ENCODE measurements at places on chromosomes 12 and 14. TPM values are rescaled to one million over a fixed set of nuclear protein-coding genes. Genes with fewer than 3 reads are reported as not detected.

GRCh38 chr12:57844709-57845477 lies 1.6 kb downstream of the CTDSP2 start:
- no peak for DNase-seq

The TAS2R42 gene
- not detected for total RNA-seq

The RPGRIP1 gene
- 0.33 TPM for total RNA-seq

The IFNG-AS1 gene
- total RNA-seq = 0.22 TPM

DNA sequence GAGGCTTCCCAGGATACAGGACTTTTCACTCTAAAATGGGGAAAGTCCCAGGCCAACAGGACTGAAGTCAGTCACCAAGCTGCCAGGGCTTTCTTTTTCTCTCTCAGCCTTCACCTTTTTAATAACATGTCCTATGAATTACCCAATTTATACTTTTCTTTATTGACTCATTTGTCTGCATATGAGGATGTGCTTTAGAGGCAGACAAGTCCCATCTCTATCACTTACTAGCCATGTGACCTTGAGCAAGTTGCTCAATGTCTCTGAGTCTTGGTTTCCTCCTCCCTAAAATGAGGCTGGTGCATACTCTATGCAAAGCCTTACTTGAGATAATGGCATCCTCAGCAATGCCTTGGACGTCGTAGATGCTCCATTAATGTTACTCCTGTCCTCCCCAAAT lies 98.1 kb upstream of the TMPO start:
- no peak for DNase-seq

DNA sequence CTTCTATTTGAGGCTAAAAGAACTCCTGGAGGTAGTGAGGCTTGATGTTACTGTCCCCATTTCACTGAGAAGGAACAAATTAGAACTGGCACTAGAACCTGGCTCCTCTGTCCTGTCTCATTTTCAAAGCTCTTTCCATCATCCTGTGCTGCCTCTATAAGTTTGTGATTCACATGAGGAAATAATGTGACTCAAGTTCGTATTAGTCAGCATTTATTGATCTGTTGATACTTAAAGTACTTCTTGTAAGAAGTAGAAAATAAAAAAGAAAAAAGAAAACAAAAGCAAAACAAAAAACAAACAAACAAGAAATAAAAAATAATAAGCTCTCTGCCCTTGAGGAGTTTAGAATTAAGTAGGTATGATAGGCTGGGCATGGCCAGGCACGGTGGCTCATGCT lies 2.3 kb upstream of the ESPL1 start:
- no peak for DNase-seq

- no peak for DNase-seq
Measured at GRCh38 chr14:75053396-75054291, 2.4 kb upstream of the MLH3 start.

The GALNT4 gene
- total RNA-seq = 6.0 TPM

- no peak for DNase-seq
Measured at GRCh38 chr14:26606729-26607312, 9.0 kb upstream of the NOVA1 start.

DNA sequence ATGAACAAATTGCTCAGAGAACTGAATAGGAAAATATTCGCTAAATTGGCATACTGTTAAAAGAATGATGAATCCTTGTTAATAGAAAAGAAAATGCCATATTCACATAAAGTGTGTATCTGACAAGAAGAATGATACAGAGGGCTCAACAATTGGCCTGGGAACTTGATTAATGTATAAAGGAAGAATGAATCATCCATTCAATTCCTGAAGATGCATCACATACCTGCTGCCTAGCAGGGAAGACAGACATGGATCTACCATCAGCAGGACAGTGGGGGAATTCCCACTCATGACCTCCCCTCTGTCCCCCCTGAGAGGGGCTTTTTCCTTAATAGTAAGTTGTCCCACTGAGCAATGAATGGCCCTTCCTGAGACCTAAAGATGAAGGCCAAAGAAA lies 13.5 kb downstream of the PTPN21 start:
- no peak for DNase-seq

The PPP1R1A gene
- total RNA-seq = 18.7 TPM

The CCDC91 gene
- 64.9 TPM for total RNA-seq

- DNase-seq = peak; percentile 35
Measured at GRCh38 chr14:94773655-94774343, 3.9 kb upstream of the GSC start.

DNA sequence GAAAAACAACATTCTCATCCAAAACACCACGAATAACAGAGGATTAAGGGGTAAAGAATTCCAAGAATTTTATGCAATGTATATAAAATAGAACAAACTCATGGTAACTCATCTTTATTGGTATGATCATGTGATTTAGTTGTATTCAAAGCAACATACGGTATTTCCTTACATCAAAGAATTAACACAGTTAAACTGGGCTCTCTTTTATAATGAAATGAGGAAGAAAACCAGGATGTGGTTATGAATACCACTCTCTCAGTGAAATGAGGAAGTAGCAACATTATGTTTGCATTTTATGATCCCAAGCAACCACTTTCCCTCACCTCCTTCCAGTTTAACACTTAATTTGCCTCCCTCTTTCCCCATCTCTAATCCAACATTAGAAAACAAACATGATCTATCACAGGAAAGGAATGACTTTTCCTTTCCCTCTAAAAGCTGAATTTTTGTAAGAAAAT lies 22.9 kb downstream of the SPTLC2 start:
- DNase-seq = no peak

DNA sequence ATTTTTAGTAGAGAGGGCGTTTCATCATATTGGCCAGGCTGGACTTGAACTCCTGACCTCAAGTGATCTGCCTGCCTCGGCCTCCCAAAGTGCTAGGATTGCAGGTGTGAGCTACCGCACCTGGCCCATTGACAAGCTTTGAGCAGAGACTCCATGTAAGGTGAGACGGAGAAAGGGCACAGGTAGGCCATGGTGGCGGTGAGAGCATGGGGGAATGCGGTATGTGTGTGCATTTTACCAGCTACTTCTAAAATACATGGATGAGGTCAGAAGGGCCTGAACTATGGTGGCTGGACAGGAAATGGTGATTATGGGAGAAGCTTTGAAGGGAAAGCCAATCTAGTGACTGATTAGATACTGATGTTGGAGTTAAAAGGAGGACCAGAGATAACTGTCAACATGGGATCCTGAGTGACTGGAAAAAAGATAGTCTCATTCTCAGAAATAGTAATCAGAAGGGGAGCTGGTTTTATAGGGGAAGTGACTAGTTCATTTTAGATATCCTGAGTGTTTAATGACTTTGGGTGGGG lies 21.9 kb upstream of the PTPRB start:
- DNase-seq = no peak

The NFATC4 gene
- total RNA-seq = 63.3 TPM

The CEBPE gene
- 1.5 TPM for total RNA-seq

GRCh38 chr14:90330203-90331196 lies 1.2 kb downstream of the NRDE2 start:
- no peak for DNase-seq

The PRB2 gene
- total RNA-seq = not detected

GRCh38 chr12:116916714-116917114 lies 6.0 kb downstream of the FBXW8 start:
- no peak for DNase-seq

The IRAK3 gene
- total RNA-seq = 5.3 TPM
